Renal cortex interstitium (tissue), 15 donors: ENCODE measurements at places on chromosomes 2 and 18.

DNA sequence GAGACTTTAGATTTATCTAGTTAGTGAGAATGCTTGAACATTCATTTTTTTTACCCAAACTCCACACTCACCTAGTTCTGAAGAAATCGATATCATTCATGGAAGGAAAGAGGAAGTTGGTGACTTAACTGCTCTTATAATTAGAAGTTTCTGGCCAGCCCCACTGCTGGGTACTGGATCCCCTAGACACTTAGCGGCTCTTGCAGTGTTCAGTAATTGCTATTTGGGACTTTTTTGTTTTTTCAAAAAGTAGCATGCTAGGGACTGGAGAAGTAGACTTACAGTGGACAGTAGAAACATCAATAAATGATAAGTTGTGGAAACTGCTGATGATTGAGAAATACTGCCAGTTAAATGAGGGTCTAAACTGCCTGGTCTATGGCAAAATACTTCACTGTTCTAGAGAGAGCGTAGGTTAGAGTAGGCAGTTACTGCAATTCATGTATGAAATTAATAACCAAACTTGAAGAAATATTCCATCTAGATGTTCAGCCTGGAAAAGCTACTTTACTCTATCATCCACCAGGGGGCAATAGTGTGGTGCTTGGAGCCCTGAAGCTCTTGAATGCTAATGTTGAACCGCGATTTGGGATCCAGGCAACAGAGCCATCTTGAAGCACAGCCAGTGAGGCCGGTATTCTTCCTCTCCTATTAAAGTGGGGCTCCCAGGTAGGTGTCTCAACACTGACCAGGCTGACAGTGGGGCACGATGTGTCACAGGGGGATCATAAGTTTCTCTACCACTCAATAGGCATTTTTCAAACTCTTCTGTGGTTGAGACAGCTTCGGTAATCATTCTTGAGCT, 146.1 kb upstream of the SESTD1 start:
- DNase-seq: peak; percentile 26

DNA sequence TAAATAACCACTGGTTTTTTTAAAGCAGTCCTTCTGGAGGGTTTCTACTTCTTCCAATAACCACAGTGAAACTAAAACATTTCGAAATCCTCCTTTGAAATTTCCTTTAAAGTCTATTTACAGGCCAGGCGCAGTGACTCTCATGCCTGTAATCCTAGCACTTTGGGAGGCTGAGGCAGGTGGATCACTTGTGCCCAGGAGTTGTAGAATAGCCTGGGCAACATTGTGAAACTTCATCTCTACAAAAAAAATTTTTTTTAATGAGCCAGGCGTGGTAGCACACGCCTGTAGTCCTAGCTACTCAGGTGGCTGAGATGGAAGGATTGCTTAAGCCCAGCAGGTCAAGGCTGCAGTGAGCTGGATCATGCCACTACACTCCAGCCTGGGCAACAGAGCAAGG, 15.2 kb downstream of the KIDINS220 start:
- DNase-seq: no peak

GRCh38 chr2:28982381-28982950, 1.4 kb downstream of the TOGARAM2 start:
- DNase-seq: no peak

DNA sequence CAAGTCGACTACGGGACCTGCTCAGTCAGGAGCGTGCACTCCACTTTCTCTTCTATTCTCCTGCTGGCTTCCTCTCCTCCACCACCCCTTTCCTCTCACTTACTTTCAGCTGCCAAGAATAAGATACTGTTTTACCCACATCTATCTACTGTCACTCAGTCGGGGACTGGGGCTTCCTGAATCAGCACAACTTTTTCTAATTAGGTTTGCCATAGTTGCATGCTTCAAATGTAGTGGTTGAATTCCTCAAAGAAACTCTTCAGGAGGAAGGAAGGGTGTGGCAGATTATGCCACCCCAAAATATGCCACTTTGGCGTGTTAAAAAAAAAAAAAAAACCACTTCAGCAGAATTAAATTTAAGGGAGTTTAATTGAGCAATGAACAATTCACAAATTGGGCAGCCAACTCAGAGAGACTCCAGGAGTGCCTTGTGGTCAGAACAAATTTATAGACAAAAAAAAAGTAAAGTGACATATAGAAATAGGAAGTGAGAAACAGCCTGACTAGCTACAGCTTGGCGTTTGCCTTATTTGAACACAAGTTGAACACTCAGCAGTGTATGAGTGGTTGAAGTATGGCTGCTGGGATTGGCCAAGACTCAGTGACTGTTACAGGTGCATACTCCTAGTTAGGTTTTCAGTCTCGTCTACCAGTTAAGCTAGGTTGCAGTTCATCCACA, 32.5 kb upstream of the RMDN2 start:
- no peak for DNase-seq
